Eye (tissue), 1 donor: ENCODE measurements at places on chromosomes 11 and 22.

GRCh38 chr11:118321386-118322082 lies 17.0 kb downstream of the CD3E start:
- DNase-seq, result no peak

DNA sequence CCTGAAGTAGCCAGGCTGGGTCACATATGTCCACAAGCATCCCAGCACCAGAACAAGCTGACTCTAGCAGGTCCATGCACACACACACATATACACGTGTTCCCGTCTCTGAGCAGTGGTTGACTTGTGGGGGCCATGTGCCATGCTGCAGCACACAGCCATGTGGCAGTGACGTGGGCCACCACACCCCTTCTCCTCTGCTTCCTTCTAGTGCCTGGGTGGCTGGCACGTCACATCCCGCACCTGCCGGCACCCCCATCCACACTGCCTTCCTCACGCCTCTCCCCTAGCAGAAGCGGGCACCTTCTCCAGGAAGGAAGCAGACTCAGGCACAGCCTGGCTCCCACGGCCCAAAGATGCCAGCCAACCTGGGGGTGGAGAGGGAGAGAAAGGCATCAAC lies 9.5 kb downstream of the SYT7 start:
- DNase-seq, result no peak

- no peak for DNase-seq
Measured at GRCh38 chr11:1165256-1166041, 7.7 kb downstream of the MUC5AC start.

DNA sequence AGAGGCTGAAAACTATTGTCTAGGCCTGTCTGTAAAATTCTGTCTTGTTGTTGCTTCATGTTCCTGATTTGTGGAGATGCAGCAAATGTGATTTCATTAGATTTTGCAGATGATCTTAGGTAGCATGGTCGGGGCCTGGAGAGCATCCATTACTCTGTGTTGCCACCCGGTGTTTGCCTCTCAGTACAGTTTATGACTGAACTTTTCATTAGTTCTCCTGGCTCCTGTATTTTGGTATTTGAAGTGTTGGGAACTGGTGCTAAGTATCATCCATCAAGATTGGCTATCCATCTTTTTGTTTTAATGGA lies 7.7 kb downstream of the YWHAH start:
- no peak for DNase-seq

DNA sequence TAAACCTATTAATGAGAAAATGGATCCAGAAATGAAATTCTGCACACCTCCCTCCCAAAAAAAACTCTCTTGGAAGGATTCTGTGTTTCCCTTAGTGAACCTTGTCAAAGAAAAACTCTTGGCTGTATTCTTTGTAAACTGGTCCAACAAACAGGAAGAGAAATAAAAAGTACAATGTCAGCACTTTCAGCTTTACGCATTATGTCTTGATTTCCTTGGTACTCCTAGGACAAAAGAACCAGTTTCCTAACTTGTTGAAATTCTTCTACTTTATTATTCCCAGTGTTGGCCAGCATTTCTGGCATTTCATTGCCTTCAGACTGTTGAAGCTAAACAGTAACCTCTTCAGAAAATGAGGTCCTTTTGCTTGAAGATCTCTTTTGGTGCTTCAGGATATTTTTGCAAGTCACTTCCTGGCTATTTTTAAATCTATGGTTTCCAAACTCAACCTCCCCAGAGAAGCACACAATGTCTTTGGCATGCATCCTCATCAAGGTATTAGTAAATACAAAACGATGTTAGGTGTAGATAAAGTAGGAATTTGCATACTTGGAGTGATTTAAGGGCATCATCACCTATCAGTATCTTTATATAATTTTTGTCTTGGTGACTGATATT lies 342.7 kb downstream of the AASDHPPT start:
- DNase-seq, result no peak

DNA sequence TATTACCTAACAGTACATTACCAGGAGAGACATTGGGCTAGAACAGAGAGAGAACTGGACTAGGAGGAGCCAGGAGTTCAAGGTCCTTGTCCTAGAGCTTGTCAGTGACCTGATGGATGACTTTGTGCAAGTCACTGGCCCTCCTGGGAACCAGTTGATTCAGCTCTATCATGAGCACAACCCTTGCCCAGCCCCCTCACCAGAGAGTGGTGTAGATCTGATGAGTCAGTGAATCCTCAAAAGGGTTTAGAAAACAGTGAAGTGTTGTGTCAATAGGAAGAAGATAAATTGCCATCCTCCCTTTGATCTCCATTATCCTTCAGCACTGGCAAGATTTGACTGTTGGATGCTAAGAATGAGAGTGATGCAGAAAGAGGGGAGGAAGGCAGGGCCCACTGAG lies 24.3 kb downstream of the NEU3 start:
- no peak for DNase-seq

GRCh38 chr11:103942646-103943045 lies 93.8 kb upstream of the DDI1 start:
- no peak for DNase-seq

GRCh38 chr11:72228229-72228843 lies 3.8 kb downstream of the INPPL1 start:
- no peak for DNase-seq

- no peak for DNase-seq
Measured at GRCh38 chr11:67626970-67627369, 2.8 kb downstream of the NUDT8 start.

DNA sequence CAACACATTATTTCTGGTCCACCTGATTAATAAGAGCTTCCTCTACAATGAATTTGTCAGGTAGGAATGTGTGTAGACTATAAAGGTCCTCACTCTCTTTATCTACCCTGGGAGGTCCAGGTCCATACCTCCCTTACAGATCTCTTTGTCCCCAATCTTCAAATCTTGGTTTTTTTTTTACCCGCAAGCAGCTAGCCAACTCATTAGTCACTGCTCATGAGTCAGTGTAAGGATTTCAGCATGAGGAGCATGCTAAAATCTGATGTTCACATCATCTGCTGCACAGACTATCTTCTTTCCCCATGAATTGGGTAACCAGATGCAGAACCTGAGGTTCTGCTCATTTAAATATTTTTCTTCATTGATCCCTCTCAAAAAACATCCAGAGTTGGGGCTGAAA lies 397.0 kb upstream of the ISX start:
- no peak for DNase-seq

- peak; percentile 92 for DNase-seq
Measured at GRCh38 chr11:44621140-44621681, 55.7 kb downstream of the CD82 start.

DNA sequence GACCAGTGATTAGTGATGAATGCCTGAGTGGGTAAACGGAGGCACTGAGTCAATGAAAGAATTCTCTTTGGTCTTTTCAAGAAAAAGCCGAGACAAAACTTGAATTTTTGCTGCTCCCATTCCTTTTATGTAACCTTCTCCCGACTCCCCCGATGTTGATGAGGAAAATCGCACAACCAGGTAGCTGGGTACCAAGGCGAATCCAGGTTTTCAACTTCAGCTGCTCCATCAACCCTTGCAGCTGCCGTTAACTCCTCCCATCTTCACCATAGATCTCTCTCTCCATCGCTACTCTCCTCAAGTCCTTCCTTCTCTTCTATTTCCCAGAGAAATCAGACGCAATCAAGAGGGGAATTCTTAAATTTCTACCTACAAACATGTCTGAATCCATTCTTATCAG lies 611 bp upstream of the USP2 start:
- DNase-seq, result no peak

- no peak for DNase-seq
Measured at GRCh38 chr22:46079861-46080821, 70.2 kb upstream of the PPARA start.

- peak; percentile 50 for DNase-seq
Measured at GRCh38 chr11:92383430-92383829, 158.8 kb downstream of the FAT3 start.

DNA sequence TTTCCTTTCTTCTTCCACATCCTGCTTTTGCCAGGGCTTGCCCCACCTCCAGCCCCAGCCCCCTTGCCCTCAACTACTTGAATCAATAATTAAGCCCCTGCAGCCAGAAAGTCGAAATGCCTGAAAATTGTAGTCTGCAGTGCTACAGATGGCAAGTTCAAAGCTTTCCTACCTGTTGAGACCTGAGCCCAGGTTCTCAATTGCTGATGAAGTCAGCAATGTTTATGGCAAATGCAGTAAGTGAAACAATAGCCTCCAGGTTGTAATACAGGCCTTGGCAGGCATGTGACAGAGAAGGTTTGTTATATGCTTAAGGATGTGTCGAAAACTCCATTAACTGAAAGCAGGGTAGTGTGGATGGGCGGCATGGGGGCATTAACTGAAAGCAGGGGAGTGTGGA lies 181.1 kb upstream of the SESN3 start:
- DNase-seq, result no peak

DNA sequence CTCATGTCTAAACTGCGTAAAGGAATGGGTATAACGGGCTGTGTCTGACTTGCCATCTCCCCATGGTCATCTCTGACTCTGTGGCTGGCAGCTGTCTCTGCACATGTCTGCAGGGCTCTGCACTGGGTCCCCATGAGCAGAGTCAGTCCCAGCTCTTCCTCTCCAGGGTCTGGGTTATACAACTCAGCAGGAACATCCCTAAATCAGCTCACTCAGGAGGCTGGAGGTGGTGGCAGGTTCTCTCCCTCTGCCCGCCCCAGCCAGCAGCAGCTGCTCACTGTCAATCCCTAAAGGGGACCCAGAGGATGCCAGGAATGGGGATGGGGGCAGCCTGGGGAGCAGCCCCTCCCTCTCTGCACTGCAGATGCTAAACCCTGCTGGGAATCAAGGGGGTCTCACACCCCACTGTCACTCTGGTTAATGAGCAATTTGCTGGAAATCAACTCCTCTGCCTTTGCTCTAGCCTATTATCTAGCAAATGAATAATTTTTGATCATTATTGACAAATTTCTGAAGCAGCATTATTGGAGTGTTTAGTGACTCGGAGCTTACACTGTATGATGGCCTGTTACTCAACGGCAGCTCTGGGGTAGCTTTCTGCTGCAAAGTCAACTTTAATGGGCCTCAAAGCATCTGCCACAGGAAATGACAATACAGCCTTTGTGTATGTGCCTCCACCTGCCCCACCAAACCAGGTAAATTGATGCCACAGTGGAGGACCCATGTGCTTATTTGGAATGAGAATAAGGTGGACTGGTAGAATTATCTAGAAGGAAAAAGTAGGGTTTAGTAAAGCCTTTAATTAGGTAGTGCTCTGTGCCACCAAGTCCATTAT lies 55.7 kb upstream of the SHANK2 start:
- no peak for DNase-seq

DNA sequence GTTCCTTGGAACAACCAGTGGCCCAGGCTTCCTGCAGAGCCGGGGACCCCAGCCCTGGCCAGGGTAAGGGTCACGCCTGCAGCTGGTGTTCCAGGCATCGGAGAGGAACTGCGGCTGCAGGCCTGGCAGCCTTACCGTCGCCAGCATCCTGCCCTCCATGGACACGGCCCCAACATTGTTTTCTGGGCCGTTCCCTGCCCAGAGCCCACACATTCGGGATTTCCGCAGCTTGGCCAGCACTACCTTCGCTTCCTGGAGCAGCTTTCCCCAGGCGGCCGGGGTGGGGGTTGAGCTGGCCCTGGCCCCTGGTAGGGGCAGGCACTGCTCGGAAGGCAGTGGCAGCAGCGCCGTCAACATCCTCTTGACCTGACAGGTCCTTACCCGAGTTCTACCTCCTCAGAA lies 17.7 kb downstream of the TXN2 start:
- no peak for DNase-seq

- DNase-seq, result no peak
Measured at GRCh38 chr11:133712051-133712560, 133.2 kb downstream of the SPATA19 start.

DNA sequence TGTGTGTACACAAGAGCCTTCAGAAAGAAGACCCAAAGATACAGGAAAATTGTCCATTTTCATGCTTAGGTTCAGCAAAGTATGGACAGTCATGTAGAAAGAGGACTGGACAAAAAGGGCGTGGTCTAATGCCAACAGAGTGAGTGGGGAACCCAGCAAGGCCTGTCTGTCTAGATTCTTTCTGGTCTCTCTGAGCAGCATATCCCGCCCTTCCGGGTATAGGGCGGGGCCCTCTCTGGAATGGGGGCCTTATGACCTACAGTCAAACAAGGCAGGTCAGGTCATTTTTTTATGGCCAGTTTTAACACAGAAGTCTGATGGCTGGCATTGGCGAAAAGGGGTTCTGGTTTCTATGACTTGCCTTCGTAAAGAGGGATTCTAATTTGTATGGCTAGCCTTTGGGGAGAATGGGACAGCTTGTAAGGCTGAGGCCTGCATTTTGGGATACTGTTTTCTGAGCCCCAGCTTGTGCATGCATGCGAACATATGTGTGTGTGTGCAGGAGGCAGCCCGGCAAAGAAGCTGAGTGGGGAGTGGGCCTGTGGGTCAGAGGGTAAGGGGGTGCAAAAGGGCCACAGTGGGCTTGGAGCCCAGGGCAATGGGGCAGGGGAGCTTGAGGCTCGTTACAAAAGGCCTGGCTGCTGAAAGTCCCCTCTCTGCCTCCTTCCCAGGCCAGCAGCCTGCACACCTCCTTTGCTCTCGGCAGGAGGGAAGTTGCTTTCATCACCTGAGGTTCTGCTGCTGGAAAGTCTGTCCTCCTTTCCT lies 130.5 kb upstream of the B3GAT1 start:
- DNase-seq, result no peak

- DNase-seq, result peak; percentile 82
Measured at GRCh38 chr11:64152841-64153691, 12.8 kb downstream of the MACROD1 start.

DNA sequence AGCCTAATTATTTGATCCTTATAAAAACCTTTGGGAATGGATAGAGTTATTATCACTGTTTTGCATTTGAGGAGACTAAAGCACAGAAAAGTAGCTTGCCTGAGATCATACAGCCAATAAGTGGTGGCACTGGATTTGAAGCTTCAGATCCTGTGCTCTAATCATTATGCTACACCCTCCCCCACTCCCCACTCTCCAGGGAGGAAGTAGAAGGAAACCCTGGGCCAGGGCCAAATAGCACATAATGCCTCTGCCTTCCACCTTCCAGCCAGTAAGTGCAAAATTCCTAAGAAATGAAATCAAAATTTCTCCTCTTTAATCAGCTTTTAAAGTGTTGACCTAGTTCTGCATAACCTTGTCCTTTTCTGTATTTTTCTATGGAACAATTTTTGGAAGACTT lies 61.6 kb downstream of the SIK2 start:
- DNase-seq, result no peak

DNA sequence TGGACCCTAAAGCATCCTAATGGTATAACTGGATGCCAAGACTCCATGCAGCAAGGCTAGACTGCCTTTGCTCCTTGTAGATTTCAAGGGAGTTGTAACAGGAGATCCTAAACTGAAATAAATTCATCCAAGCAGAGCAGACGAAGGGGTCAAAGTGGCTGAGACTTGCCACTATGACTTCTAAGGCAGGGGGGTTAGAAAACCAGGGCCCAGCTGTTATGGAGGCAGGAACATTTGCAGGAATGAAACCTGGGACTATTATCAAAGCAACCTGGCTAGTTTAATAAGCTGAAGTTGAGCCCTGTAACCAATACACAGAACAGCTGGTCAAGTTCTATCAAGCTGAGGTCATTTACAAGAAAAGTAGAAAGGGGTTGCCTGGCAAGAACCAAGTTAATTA lies 122.2 kb upstream of the TRPC6 start:
- DNase-seq, result peak; percentile 15
